ENCODE measurements at places on chromosomes 6 and 20.

DNA sequence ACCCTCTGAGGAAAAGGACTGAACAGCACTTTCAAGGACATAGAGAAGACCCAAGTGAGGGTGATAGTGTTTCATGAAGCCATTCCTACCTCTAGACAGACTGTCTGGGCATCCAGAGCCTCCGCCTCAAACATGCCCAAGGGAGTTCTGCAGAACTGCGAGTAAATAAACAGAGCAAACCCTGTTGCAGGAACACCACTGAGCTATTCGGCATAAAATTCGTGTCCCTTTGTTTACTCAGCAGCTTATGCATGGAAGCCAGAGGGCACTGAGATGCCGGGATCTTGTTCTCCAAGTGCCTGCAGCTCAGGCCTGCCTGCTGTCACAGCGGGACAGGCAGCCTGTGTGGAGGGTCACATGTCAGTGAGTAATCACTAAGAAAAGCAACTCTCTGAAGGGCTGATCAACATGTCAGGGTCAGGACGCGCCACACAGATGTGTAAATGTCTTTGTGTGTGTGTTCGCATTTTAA is 164.9 kb upstream of the HEY2 start:
- DNase-seq: no peak

GRCh38 chr6:167800549-167800948 is 26.2 kb upstream of the AFDN start:
- no peak for DNase-seq

DNA sequence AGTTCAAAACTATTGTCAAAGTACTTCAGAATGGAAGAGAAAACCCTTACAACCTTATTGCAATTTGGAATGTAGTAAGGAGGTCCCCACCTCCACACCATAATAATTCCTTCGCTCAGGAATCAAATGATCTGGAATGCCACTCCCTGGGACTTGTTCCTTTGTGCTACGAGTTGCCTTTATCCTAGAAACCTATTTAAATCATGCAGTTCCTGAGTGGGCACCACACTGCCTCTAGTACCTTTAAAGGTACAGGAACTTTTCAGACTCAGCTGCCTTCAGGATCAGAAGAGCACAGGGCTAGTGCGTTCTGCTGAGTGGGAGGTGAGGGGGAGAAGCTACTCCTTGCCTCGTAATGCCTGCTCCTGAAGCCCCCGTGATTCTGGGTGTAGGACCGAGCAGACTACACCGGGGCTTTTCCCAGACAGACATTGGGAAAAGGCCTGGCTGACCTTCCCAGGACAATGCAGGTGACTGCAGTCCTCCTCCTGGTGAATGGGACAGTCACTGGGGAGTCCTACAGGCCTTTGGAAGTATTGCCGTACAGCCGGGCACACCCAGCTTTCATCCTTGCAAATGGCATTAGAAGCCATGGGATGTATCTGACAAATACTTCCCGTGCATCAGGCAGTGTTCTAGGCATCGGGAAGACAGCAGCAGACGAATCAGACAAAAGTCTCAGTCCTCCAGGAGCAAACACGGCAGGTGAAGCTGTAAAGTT is 11.8 kb upstream of the TUBB2B start:
- no peak for DNase-seq

GRCh38 chr20:33490023-33490933 is at the start of gene CBFA2T2:
CBFA2T2 (plus strand) TSS chr20:33490096; CDS start chr20:33490268, 172 bp downstream.
- peak; percentile 5 for DNase-seq

- no peak for DNase-seq
These were observed 52.6 kb downstream of the FIG4 start for GRCh38 chr6:109743739-109744138.

DNA sequence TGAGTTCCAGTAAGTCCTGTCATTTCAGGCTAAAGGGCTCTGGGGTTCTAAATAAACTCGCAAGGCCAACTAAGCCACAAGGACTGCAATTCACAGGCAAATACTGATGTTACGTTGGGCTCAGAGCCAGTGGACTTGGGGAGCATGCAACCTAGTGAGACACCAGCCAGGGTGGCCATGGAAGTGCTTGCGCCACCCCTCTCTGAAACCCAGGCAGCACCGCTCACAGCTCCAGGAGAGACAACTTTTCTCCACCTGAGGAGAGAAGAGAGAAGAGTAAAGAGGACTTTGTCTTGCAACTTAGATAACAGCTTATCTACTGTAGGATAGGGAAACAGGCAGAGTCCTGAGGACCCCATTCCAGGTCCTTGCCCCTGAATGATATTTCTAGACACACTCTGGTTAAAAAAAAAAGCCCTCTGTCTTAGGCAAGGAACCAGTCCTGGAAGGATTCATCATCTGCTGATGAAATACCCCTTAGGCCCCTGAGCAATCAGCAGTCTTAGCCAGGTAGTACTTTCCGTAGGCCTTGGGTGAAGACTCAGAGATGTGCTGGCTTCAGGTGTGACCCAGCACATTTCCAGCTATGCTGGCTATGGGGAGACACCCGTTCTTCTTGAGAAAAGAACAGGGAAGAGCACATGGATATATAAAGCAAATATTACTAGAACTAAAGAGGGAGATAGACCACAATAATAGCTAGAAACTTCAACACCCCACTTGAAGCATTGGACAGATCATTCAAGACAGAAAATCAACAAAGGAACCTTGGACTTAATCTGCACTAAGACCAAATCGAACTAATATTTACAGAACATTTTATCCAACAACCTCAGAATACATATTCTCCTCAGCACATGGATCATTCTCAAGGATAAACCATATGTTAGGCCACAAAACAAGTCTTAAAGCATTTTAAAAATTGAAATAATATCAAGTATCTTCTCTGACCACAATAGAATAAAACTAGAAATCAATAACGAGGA is 31.5 kb upstream of the TBC1D32 start:
- no peak for DNase-seq

DNA sequence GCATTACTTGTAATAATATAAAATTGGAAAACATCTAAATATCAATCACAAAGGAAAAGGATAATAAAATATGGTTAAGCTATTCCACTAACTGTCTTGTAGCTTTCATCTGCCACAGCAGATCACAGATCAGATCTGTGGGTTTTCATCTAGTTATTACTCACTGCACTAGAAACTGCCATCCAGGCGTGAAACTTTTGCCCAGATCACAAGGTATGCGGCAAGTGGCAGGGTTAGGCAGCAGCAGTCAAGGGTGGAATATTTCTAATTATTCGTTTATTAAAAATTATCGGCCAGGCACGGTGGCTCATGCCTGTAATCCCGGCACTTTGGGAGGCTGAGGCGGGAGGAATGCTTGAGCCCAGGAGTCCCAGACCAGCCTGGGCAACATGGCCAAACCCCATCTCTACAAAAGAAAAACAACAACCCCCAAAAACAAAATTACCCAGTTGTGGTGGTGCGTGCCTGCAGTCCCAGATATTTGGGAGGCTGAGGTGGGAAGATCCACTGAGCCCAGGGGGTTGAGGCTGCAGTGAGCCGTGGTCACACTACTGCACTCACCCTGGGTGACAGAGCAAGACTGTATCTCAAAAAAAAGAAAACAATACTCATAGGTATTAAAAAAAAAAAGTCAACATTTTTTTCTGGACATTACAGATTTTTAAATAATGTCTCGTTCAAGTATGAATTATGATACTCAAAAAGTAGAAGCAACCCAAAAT is 32.1 kb downstream of the BEND3 start:
- DNase-seq: no peak

DNA sequence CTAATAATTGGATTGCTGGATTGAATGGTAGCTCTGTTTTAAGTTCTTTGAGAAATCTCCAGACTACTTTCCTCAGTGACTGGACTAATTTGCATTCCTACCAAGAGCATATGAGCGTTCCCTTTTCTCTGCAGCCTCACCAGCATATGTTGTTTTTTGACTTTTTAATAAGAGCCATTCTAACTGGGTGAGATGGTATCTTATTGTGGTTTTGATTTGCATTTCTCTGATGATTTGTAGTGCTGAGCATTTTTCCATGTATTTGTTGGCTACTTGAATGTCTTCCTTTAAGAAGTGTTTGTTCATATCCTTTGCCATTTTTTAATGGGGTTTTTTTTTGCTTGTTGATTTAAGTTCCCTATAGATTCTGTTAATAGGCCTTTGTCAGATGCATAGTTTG is 94.7 kb upstream of the AHI1 start:
- DNase-seq: no peak

DNA sequence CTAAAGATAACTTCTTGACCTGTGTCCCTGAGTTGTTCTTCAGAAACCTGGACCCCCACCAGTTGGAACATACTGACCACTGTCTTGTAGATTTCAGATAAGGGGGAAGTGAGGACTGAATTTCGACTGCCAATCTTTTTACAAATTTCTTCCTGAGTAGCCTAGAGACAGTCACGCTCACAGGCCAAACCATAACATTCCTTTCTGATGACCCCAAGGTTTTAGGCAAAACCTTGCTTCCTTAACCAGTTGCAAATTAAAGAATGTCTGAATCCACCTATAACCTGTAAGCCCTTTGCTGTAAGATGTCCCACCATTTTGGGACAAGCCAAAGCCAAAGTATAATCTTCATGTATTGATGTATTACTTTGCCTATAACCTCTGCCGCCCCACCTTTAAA is 306.9 kb downstream of the LRFN2 start:
- no peak for DNase-seq

DNA sequence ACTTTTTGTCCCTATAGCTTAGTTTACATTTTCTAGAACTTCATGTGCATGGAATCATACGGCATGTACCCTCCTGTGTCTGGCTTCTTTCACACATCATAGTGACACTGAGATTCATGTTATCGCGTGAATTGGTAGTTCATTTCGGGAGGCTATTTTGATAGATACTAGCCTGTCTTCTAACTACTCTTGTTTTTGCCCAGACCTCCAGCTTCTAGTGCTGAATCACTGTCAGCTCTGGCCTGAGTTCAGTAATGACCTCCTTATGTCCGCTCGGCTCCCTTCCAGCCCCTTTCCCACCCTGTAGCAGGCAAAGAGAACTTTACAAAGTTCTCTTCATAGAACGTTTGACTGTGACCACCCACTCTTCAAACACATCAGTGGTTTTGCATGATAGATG is 14.1 kb downstream of the MYBL2 start:
- DNase-seq: no peak

GRCh38 chr6:56434606-56435005 is 187.2 kb upstream of the COL21A1 start:
- no peak for DNase-seq

- DNase-seq: no peak
These were observed 250.4 kb downstream of the NKAIN2 start for GRCh38 chr6:124054034-124054433.

DNA sequence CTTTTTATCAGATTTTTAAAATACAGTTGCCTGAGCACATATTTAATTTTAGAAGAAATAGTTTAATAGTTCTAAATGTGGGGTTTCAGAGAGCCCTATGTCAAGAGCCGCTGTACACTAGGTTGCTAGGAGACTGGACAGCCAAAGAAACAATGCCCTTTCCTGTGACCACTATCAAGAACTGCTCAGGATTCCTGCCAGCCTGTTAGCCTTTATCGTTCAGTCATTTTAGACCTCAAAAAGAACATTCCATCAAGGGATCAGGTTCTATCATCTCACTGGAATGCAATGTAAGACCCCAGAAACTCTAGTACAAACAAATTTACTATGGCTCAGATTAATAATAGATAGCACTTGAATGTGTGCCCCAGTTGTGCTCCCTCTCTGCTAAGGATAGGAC is 181.2 kb upstream of the CCN2 start:
- no peak for DNase-seq

- no peak for DNase-seq
These were observed 148.8 kb upstream of the RPS6KA2 start for GRCh38 chr6:166775923-166776220.

GRCh38 chr20:21702553-21703470 is 2.7 kb upstream of the PAX1 start:
- DNase-seq: no peak

DNA sequence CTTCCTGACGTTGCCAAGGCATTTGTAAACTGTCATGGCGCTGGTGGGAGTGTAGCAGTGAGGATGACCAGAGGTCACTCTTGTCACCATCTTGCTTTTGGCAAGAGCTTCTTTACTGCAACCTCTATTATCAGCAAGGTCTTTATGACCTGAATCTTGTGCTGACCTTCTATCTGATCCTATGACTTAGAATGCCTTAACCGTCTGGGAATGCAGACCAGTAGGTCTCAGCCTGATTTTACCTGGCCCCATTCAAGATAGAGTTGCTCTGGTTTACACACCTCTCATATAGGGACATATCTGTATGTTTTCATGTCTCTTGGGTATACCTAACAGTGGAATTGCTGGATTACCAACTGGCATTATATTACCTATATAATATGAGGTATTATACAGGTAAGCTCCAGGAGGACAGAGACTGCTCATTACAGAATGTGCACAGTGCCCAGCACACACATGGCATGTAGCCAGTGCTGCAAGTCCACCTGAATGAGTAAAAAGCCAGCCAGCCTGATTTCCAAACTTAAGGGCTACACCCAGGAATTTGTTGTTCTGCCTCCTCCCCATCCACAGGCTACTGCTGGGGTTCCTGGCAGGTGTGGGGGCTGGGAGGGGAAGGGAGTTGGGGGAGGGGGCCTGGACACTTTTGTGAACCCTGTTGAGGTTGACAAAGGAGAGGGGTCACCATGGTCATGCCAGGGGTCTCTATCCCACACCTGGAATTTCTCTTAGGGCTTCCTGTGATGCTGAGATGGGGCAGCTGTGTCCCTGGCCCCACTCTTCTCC is 35.2 kb upstream of the BLCAP start:
- no peak for DNase-seq

DNA sequence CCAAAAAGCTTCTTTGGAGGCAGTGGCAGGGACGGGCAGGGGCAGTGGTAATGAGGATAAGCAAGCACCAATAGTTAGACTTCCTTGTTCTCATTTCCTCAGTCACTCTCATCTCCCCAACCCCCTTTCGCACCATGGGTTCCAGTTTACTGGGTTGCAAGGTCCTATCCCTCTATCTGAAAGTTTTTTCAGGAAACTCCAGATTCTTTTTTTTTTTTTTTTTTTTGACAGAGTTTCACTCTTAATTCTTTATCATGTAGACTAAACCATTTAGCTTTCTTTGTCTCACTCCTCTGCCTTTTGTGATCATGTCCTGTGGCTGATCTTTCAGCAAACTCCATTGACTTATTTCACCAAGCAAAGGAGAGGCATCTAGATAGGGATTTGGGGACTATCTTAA is 51.4 kb upstream of the GMDS start:
- DNase-seq: no peak

- no peak for DNase-seq
These were observed 87.7 kb upstream of the NOX3 start for GRCh38 chr6:155543166-155543847.

DNA sequence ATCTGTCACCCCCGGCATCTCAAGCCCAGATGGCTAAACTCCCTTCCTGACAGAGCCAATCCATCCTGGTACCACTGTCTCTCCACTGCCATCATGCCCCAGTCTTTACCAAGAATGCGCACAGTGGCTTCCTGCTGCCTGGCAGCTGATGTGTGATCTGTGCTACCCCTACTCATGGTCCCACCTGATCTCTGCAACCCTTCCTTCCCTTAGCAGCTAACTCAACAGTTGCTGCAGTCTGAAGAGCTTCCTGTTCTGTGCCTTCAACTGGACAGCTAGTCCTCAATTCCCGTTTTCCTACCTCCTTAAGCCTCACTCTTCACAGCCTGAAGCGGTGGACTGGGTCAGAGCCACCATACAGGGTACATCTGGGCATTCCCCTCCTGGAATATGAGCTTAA is 7.6 kb upstream of the FAM83C start:
- no peak for DNase-seq

Data from stimulated activated CD8-positive, alpha-beta memory T cell treated with anti-CD3 and anti-CD28 coated beads, Interleukin-4, amount 100 ng/mL, for 4 hours (primary cell).